ENCODE measurements at places on chromosomes 1 and 21.

DNA sequence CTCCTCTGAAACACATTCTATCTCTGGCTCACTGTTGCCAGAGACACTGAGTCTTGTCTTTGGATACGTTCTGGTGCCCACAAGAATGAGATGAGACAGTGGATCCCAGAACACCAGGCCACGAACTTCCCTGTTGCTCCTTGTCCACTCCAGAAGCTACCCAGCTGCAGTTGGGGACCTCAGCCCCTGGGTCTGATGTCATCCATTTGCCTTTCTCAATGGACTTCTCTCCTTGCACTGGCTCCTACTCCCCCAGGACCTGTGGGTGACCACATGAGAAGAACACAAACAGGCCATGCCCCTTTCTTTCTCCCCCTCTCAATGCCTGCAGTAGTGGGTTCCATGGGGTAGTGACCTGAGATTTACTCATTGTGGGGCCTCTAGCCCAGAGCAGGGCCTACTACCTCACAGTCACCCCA, 5.9 kb downstream of the NBPF1 start:
- DNase-seq = no peak

- DNase-seq = no peak
These were observed 437.0 kb upstream of the PROX1 start for GRCh38 chr1:213550804-213551203.

GRCh38 chr1:186812570-186812969, 16.2 kb upstream of the PLA2G4A start:
- DNase-seq = no peak

DNA sequence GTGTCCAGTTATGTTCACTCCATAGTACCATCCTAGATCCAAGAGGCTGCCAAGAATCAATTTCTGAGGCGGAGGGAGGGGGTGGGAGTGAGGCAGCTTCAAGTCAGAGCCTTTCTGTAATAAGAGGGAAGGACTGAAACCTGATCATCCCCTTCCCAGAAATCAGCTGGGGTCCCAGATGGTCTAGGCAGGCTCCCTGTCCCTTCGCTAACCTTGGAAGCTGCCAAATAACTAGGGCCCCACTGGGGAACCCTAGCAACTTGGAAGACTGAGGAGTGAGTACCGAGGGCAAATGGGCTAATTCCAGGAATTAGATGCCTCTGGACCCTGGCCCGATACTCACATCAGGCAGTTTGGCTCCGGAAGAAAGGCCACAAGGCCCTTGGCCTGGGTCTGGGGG, 113.3 kb downstream of the NAV1 start:
- no peak for DNase-seq

GRCh38 chr1:94418664-94419655, 771 bp downstream of the ABCD3 start:
- DNase-seq = no peak

DNA sequence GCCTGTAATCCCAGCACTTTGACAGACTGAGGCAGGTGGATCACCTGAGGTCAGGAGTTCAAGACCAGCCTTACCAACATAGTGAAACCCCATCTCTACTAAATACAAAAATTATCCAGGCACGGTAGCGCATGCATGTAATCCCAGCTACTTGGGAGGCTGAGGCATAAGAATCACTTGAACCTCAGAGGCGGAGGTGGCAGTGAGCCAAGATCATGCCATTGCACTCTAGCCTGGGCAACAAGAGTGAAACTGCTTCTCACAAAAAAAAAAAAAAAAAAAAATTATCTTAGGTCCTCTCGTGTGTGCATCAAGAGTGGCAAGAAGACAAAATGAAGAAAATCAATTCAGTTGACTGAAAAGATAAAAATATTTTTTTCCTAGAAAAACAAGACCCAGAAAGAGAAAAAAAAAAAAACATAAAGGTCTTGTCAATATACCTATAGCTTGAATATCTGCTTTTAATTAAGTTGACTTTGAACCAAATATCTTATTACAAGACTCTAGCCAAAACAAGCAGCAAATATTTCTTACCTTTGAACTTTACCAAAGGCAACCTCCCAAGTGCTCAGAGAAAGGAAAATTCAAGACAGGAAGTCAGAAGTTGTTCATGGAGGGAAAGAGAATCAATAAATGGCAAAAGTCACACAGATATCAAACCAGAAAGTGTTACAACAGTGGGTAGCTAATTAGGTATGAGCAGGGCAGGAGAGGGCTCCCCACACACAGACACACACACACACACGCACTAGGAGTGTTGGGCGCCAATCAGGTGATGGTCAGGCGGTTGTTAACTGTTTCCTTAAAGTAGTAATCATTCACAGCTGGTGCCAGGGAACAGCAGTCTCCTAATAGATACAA, 29.6 kb downstream of the ITLN2 start:
- no peak for DNase-seq

DNA sequence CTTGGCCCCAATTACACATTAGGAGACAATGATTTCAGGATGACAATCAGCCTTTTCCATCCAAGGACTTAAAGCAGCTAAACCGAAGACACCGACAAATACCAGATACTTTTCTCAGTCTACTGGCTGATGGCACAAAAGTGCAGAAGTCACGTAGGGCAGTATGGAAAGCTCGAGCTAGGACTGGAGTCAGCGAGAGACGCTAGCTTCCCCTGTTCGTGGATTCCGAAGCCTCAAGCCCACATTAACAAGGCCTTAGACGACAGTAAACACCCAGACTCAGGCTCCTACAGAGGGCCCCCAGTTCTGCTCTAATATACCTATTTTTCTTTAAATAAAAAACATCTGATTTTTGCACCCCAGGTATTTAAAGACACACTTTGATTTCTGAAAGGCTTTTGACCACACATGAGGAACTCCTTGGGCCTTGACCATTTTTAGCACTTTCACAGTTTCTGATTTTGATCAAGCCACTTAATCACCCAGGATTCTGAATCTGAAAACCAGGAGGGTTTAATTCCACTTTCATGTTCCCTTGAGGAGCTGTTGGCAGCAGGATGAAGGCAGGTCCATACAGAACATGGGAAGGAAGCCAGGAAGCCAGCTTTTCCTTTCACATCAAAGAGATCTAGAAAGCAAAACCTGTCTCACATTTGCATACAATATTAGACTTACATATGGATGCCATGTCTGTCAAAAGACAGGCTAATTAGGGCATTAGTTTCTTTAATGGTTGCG, 204.1 kb downstream of the GABPA start:
- no peak for DNase-seq

DNA sequence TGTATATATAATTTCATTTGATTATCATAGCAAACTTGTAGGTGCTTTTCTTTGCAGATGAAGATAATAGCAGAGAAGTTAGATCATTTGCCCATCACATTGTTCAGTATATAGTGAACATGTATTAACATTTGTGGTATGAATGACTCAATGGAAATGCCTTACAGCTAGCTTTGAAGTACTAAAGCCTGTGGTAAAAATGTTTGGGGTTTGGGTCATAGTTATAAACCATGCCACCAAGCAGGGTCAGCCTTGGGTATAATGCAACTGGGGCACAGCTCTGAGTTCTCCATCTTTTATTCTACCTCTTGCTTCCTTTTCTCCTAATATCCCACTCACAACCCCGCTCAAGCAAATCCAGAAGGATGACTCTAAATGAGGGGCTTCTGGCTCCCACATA, 141.6 kb downstream of the KCNT2 start:
- no peak for DNase-seq

- no peak for DNase-seq
These were observed 55.6 kb downstream of the NKAIN1 start for GRCh38 chr1:31183927-31184554.

DNA sequence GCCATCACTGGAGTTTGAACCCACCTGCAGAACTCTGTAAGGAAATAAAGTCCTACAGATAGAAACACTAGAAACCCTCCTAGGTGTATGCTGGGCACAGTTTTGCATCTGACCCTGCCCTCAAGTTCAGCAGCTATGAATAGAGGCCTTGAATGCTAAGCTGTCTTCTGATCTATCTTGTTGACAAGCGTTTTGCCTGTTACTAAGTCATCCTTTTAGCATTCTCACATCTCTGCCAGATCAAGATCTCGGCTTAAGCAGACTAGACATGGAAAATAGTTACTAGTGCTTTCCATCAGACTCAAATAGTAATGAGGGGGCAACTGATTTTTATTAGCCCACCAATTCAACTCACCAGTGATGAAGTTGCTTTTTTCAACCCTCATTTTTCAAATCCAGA, 10.5 kb downstream of the TBX15 start:
- no peak for DNase-seq

DNA sequence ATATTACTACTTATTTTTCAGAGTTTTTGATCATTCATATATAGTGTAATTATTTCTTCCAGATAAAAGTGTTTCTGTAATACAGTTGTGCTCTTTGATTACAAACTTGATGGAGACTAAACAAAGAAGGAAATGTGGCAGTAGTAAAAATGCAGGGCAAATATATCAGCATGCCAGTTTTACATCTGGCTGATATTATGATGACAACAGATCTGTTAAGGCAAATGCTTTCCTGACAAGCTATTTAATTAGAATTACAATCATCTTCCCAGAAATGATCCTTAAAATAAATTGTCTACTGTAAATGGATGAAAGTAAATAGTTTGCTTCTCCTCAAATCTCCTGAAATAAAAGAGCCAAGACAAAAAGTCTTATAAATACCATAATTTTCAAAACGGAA, 1659.8 kb downstream of the BRINP3 start:
- DNase-seq = no peak

- no peak for DNase-seq
These were observed 3.3 kb downstream of the B3GALT2 start for GRCh38 chr1:193183019-193183627.

GRCh38 chr1:68221001-68221979, 11.0 kb downstream of the WLS start:
- DNase-seq = no peak

DNA sequence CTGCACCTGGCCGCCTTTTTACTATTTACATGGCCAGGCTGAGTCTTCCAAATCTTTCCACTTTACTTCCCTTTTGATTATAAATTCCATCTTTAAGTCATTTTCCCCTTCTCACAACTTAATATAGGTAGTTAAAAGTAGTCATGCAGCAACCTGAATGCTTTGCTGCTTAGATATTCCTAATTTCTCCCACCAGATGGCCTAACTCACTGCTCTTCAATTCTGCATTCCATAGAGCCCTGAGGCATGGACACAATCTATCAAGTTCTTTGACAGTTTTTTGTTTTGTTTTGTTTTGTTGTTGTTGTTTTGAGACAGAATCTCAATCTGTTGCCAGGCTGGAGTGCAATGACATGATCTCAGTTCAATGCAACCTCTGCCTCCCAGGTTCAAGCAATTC, 21.7 kb upstream of the FAAH start:
- no peak for DNase-seq

- no peak for DNase-seq
These were observed 50.5 kb upstream of the GFI1 start for GRCh38 chr1:92536980-92537884.

DNA sequence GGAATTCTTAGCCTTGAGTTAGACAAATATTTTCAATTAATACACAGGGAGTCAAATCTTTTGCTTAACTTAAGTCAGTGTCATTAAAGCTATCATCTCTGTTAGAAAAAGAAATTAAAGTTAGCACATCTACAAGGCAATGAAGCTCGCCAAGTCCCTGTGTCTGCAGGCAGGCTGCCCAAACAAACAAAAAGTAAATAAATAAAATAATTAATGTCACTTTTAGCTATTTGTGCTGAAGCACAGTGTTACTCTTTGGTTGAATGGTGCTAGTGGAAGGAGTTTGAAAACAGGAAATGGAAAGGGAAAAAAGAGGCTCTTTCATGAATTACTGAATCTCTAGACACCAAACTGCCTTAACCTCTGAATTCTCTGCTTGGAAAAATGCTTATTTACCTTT, 37.1 kb upstream of the COL11A1 start:
- DNase-seq = no peak

DNA sequence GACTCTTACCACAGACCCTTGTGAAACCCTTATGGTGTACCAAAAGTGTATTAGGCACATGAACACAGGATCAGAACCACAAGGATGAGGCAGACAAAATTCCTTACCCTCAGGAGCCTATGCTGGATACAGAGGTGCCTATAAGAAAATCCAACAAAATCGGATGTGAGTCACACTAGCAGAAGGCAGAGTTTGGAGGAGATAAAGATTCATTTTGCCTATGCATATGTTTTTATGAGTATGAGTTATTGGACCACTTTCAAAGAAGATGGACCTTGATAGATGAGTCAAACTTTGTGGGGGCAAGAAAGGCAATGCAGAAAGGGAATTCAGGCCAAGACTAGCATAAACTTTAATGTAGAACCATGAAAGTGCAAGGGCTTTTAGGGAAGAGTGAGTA, 17.0 kb downstream of the CAMK1G start:
- no peak for DNase-seq

DNA sequence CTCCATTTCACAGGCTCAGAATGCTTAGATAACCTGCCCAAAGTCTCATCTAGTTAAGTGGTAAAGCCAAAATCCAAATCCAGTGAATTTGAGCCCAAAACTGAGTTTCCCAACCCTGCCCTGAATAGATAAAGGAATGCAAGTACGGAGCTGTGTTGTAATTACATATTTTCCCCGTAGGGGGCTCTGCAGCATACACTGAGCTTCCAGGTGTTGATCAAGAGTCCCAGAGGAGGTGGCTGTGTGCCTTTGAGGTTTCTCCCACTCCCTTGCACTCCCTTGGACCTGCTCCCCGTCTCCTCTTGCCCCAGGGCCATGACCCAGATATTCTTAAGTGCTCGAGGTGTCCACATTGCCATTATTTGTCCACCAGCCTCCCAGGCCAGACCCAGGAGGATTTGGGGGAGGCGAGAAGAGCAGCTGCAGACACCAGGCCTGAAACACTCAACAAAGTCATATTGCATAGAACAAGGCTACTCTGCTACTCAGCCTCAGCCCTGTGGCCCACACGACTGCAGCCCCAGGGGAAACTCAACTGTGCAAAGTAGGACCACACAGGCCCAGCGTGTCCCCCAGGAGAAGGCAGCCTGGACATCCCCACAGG, 18.4 kb upstream of the LY9 start:
- no peak for DNase-seq

GRCh38 chr21:35565204-35565611, 495.1 kb downstream of the SETD4 start:
- DNase-seq = no peak

GRCh38 chr21:35737449-35737848, 322.9 kb downstream of the SETD4 start:
- no peak for DNase-seq

- no peak for DNase-seq
These were observed 12.8 kb downstream of the TNNI3K start for GRCh38 chr1:74247881-74248528.

GRCh38 chr1:202862679-202863560, 26.0 kb downstream of the RABIF start:
- no peak for DNase-seq

GRCh38 chr1:77511440-77511840, 171.0 kb downstream of the ZZZ3 start:
- DNase-seq = no peak

DNA sequence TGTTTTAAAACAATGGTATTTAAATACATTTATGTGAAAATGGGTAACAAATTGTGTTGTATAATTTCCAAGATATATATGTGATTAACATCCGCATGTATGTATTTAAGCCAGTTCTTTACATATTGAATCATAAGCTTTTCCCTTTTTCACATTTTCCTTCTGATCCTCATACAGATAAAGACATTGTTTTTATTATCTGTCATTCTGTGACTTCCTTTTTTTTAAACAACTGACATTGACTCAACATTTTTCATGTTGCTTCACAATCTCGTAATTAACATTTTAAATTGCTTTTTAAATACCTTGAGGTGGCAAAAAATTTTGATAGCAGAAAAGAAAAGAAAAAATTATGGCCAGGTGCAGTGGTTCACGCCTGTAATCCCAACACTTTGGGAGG, 1.4 kb downstream of the STXBP3 start:
- DNase-seq = no peak
